ENCODE measurements at places on chromosomes 5 and 9.

- DNase-seq: no peak
Observed at GRCh38 chr5:80192507-80193241, 63.2 kb downstream of the SERINC5 start.

DNA sequence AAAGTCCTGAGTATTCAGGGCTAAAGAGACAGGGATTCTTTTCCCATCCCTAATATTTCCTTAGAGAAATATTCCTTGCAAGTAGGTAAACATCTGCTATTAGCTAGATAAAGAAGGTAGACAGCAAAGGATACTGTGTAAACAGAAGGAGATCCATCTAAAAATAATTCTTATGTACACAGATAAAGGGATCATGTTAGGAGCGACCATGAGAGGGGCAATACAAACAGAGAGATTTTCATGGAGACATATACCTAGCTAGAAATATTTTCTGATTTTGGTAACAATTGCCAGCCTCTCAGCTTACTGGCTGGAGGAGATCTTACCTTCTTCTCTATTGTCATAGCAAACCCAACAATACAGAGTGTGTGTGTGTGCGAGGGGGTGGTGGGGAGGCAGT, 184.6 kb upstream of the DMAC1 start:
- DNase-seq: no peak

DNA sequence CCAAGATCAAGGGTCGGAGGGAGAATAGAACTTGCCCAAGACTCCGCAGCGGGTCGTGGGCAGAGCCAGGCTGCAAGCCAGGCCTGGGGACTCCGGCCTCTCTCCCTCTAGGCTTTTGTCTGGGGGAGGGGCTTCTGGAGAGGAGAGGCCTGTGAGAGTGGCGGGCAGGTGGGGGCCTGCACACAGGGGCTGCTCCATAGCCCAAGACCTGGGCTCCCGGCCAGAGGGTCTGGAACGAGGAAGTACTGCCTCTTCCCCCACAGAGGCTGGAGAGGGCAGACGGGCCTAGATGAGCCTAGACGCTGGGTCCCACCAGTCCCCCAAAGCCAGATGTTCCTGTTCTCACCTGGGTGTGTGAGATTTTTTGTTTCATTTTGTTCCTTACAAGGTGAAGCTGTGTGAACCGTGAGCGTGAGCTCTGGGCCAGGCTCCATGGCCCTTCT, 5.2 kb upstream of the ST6GALNAC6 start:
- peak; percentile 33 for DNase-seq

DNA sequence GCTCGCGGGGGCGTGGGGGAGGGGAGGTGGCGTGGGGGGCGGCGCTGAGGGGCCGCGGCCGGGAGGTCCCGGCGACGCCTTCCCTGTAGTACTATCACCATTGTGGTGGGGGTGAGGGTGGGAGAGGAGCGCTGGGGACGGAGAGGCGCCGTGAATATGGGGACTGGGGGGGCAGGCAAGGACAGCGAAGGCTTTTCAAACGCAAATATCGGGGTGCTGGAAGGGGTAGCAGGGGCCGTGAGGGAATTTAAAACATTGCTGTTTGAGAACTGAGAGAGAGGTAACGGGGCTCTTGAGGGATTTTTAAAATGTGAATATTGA, 427 bp downstream of the RBM27 start:
- no peak for DNase-seq

DNA sequence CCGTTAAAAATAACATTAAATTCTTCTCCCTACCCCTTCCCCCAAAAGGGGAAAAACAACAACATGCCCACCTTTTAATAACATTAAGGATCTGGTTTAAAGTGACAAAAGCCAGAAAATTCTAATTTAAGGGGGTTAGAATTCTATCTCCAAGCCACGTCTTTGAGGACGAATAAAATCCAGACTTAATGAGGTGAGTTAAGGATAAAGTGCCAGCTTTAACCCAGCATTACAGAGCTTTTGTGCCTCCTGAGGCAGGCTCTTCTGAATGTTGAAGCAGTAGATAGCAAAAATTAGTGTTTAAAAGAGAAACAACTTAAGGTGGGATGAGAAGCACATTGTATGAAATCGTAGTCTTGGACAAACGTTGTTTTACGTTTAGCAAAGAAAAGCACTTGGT, 329.0 kb upstream of the MPDZ start:
- no peak for DNase-seq

DNA sequence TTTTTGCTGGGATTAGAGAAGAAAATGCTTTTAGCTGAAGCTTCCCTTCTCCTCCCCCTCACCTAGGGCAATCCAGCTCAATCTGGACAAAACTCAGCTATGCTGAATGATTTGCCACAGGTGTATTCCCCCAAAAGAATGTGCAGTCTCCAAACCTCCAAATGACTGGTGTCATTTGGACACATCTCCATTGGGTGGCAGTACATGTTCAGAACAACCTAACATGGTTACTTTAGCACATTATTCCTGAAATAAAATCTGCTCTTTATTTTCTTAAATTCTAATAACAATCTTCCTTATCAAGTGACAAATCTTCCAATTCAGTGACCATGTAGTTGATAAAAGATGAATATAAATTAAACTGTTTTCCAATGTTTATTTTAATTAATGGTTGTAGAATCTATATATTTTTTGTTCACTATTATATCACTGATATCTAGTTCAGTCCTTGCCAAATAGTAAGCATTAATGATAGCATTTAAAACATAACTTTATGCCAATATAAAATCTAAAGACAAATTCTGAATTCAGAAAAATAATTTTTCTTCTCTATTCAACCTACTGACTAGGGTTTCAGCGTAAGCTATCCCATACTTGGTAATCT, 61.3 kb upstream of the MOCS2 start:
- DNase-seq: no peak
